Activated CD4-positive, alpha-beta T cell treated with anti-CD3 and anti-CD28 coated beads, Interleukin-2, amount 50 U/mL, for 4 hours (primary cell): ENCODE measurements at places on chromosomes 11 and 22.

GRCh38 chr11:95671768-95672167, 117.8 kb downstream of the FAM76B start:
- DNase-seq, result no peak

DNA sequence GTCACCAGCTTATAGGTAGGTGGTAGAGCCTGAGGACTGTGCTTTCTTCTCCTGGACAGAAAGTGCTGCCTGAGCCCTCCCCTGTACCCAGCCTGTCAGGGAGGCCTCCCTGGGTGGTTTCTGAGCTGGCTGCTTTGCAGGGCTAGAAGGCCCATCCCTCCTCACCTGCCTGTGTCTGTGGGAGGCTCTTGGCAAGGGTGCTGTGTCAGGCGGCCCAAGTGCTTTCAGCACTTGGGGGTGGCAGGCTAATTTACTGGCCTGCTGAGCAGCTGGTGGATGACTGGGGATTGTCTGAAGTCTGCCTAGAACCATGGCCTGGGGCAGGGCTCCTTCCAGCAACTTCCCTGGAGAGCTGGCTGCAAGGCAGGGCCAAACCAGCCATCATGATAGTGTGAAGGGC, 139.0 kb upstream of the NAV2 start:
- no peak for DNase-seq

DNA sequence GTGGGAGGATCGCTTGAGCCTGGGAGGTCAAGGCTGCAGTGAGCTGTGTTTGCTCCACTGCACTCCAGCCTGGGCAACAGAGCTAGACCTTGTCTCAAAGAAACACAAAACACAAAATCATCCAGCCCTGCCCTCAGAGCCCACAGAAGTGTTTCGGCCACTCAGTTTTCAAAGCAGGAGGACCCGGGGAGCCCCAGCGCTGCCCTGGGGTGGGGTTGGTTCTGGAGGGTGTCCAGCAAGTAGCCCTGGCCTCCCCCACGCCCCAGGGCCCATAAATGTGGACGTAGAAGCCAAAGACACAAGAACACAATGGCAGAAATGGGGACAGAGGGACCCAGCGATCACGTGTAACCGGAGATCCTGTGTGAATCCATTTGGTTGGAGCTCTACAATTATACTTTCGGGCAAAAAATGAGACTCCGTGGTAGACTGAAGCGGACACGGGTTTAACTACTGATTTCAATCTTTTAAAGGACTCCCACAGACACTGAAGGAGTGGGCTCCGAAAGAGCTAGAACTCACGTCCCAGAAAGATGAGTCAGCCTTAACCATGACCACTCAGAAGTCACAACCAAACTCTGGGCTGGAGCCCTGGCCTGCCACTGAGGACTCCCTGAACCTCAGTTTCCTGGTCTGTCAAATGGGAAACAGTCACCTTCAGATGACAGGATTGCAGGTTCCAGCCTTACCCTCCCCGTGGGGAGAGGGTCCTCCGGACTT, 9.0 kb upstream of the CYTH4 start:
- no peak for DNase-seq

DNA sequence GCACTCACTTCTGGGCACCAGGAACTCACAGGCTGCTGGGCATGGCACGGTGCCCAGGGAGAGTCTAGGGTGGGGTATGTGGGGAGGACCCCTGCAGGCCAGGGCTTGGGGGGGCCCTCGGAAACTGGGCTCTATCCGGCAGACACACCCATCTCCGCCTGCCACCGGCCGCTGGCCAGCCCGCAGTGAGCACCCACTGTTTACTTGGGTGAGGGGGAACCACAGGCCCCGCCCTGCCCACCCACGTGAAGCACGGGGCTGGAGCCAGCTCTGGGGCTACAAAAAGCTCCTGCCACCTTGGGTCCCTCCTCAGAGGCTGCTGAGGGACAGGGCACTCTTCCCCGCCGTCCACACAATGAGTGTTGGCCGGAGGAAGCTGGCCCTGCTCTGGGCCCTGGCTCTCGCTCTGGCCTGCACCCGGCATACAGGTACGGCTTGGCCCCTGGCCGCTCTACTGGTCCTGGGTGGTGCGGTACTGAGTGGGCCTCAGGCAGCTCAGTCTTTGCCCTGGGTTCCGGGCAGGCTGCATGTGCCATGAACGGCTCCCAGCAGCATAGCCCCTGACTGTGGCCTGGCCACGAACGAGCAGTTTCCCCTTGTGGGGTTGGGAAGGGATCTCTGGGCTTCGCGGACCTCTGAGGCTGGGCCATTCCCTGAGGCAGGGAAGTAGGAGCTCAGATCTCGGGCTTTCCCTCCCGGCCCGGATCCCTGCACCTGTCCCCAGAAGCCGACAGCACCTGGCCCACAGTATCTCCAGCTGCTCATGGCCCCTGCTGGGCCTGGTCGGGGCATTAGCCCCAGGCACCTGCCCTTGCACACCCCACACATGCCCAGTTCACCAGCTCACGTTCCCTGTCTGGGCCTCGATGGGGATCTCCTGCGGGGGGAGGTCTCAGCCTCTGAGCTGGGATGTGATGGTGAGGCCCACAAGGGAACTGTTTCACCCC, at the start of gene MUC5AC:
Gene MUC5AC, plus strand, starts transcription at position 309 of the 947 bp plus-strand sequence. Its CDS starts 47 bp downstream, at position 356.
- no peak for DNase-seq

- no peak for DNase-seq
These were observed 845.4 kb downstream of the KCNA4 start for GRCh38 chr11:29171360-29171950.
